ENCODE measurements at places on chromosomes 16 and 17. TPM values are rescaled to one million over a fixed set of nuclear protein-coding genes. Genes with fewer than 3 reads are reported as not detected.

DNA sequence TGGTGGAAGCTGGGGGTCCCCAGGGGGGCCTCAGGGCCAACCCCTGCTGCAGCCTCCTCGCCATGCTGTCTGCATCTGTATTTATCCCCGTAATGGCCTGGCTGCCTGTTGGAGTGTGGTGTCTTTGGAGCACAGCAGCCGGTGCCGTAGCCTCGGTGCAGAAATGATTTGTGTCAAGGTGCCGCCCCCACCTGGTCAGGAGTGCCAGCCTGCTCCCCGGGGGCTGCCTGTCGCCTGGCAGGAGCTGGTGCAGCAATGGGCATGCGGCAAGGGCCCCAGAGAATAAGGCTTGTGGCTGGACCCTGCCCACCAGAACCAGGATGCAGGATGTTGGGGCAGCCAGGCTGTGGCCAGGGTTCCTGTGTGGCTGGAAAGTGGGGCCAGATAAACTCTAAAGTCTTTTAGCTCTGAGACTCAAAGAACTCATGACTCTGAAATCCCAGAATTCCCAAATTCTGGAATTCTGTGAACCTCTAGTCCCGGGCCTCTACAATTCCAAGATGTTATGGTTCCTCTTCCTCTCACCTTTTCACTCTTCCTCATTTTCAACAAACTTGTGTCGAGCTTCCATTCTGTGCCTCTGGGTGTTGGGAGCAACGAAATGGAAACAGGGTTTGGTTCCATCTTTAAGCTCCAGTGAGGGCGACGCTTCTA is 5.9 kb downstream of the CPNE2 start:
- DNase-seq, result no peak

DNA sequence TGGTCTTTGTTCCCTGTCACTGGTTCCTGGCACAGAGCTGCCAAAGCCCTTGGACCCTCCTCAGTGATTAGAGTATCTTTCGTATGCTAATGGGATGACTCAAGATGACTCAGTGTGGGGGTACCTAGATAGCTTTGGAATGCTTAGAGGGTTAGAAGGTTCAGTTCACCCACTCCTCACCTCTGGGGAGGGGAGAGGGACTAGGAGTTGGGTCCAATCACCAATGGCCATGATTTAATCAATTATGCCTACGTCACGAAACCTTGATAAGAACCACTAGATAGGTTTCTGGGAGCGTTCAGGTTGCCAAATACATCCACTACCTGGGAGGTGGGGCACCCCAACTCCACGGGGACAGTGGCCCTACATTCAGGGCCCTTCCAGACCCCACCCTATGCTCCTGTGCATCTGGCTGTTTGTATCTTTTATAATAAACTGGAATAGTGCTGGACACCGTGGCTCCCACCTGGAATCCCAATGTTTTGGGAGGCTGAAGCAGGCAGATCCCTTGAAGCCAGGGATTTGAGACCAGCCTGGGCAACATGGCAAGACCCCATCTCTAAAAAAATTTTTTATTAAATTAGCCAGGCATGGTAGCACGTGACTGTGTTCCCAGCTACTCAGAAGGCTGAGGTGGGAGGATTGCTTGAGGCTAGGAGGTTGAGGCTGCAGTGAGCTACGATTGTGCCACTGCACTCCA is 29.2 kb upstream of the LITAF start:
- no peak for DNase-seq

KIF18B gene
- total RNA-seq, result 3.6 TPM

TBC1D3 gene
- total RNA-seq, result not detected
